Progenitor cell of endocrine pancreas (in vitro differentiated cells): ENCODE measurements at places on chromosomes 4 and X. TPM values are rescaled to one million over a fixed set of nuclear protein-coding genes. Genes with fewer than 3 reads are reported as not detected.

- DNase-seq: no peak
These were observed 1658.0 kb downstream of the STIM2 start for GRCh38 chr4:28518561-28519165.

GRCh38 chr4:80462621-80463091, 127.1 kb downstream of the CFAP299 start:
- DNase-seq: no peak

GRCh38 chrX:123153846-123154335, 30.2 kb upstream of the GRIA3 start:
- DNase-seq: no peak

DNA sequence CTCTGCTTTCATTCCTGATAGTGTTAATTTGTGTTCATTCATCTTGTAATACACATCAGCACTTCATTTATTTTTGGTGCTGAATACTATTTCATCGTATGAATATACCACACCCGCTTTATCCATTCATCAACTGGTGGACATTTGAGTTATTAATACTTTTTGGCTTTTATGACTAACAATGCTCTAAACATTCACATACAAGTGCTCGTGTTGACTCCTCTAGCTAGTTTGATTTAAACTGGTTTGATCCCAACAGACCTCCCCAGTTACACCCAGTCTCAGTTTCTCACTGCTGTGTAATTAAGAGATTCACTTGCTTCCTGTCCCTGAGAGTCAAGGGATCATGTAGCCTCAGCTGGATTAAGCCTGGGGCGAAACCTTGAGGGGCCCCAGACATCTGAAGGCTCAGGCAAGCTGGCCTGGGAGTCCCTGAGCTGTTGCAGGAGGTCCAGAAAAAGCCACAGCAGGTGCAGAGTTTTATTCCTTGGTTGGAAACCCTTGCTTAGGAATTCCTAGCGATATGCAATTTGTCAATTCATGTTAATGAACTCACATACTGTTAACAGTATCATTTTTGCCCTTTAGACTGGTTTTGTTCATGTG, 52.8 kb upstream of the CLDN24 start:
- DNase-seq: no peak

DNA sequence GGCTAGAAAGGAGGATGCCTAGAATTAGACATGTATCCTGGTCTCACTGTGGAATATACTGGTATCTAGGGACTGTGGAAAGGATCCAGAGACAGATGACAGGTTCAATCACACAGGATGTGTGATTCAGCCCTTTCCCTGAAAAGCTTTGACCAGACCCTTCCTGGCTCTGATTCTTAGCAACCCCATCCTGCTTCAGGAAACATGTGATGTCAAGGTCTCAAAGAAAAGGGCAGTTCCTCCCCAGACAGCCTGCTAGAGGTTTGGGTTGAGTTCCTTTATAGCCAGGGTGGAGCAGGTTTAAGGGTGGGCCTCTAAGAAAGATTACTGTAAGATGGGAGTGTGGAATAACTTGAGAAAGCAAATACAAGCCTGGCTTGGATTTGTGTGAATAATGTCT, 3.0 kb downstream of the BMP15 start:
- no peak for DNase-seq

DNA sequence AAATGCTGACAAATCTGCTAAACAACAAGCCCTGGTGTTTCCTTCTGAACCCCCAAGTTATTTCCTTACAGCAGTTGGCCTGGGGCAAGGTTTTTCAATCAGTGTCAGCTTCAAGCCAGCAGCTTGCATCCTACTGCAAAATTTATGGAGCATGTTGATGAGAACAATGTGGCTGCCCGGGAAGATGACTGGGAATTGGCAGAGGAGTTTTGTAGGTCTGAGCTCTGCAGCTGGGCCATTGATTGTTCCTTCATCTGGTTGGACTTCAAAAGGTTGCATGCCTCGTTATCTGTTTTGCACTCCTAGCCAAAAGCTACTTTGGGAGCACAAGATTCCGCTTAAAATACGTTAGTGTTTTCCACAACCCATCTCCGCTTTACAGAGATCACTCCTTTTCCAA, 1030.3 kb upstream of the LCORL start:
- no peak for DNase-seq

- DNase-seq: no peak
These were observed 166.4 kb downstream of the TSPAN5 start for GRCh38 chr4:98491899-98492559.

DNA sequence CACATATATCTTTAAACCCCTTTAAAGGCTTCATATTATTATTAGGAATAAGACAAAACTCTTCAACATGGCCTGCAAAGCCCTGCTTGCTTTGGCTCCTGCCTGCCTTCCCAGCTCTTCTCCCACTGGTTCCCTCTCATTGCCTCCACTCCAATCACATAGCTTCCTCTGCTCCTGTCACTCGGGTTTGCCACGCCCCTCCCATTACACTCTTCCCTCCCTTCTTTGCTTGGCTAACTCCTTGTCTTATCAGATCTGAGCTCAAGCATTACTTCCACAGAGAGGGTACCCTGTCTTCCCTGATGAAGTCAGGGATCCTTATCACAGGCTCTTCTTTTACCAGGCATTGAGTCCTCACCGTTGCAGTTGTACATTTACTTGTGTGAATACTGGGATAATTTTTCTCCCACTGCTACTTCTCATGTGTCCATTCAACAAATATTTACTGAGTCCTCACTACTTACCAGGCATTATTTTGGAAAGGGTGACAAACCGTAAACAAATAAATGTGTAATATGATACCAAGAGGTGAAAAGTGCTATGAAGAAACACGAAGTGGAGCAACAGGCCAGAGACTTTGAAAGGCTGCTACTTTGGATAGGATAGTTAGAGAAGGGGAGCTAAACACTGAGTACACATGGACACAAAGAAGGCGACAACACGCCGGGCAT, 3.2 kb upstream of the VGLL1 start:
- DNase-seq: no peak

Gene USP46
- total RNA-seq: 33.1 and 33.6 TPM in 2 replicates

Gene TCP11X2
- 4.7 and 5.3 TPM in 2 replicates for total RNA-seq

Gene SLC25A4
- 24.7 and 26.2 TPM in 2 replicates for total RNA-seq

Gene ANKRD37
- total RNA-seq: 1.4 TPM in 2 replicates

Gene XAGE2
- not detected in 2 replicates for total RNA-seq
